Caudate nucleus (tissue), 63 donors: ENCODE measurements at places on chromosomes 5 and 9.

GRCh38 chr5:42579320-42579719 lies 156.1 kb downstream of the GHR start:
- no peak for DNase-seq

- DNase-seq = no peak
Observed at GRCh38 chr9:237858-238345, 23.2 kb downstream of the DOCK8 start.

- no peak for DNase-seq
Observed at GRCh38 chr9:114396558-114397218, 8.9 kb upstream of the AKNA start.

DNA sequence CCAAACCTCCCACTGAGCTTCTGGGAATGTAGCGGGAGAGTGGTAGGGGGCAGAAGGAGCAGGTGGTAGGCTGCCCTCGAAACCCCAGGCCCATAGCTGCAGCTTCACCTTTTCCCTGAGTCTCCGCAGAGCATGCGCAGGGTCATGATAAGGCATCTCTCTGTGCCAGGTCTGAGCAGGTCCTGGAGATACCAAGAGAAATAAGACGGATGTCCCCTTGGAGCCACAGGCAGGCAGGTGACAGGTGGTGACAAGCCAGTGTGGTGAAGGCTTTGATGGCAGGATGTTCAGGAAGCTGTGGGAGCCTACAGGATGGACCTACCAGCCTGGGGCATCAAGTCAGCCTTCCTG lies 68.1 kb downstream of the HMCN2 start:
- DNase-seq = no peak

GRCh38 chr9:105425816-105426433 lies 21.9 kb upstream of the FSD1L start:
- no peak for DNase-seq

GRCh38 chr9:92685022-92685421 lies 15.1 kb upstream of the IPPK start:
- DNase-seq = no peak

DNA sequence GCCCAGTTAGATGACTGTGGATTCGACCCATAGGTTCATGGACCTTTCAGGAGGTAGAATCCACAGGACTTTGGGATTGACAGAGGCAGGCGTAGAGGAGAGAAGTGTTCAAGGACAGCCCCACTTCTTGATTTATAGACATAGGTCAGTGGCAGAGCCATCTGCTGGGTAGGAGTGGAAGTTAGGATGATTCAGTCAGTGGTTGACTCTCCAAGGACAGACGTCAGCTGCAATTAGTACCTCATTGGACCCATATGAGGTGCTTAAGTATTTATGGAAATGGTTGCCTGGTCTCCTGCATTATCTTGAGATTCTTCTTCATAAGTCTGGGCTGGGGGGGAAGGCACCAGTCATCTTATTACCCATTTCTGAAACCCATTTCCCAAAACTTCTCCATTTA lies 70.9 kb downstream of the SH3RF2 start:
- no peak for DNase-seq

- DNase-seq = no peak
Observed at GRCh38 chr9:70534061-70534460, 119.6 kb upstream of the KLF9 start.

GRCh38 chr5:34913072-34913471 lies 2.2 kb downstream of the RAD1 start:
- DNase-seq = no peak

GRCh38 chr5:175103746-175104145 lies 340.2 kb downstream of the DRD1 start:
- DNase-seq = no peak

DNA sequence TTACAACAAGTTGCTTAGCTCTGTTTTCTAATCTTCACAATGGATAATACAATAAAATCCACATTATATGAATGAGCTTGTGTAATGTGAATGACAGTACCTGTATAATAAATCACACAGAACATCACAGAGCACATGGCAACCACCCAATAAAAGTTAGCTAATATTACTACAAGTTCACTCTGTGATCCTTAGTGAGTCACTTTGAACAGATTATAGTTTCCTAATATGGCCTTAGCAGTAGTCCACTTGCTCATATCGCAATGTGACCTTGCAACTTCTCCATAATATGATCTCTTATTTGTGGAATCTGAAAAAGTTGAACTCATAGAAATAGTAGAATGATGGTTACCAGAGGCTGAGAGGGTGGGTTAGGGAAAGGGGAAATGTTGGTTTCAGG lies 361.3 kb downstream of the PTPRD start:
- DNase-seq = no peak

DNA sequence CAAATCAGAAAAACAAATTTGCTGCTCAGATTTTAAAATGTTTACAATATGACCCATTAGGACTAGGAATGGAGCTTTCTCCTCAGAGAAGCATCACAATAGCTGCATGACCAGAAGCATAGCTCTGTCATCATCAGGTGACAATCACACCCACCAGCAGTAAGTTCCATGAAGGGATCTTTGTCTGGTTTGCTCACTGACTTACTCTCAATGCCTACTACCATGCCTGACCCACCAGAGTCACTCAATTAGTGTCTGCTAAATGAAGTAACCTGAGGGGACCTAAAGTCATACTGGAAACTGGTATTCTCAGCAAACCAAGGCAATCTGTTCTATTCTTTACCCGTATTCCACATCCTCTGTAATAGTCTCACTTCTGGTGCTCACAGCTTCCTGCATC lies 7.7 kb downstream of the ERMP1 start:
- peak; percentile 11 for DNase-seq

DNA sequence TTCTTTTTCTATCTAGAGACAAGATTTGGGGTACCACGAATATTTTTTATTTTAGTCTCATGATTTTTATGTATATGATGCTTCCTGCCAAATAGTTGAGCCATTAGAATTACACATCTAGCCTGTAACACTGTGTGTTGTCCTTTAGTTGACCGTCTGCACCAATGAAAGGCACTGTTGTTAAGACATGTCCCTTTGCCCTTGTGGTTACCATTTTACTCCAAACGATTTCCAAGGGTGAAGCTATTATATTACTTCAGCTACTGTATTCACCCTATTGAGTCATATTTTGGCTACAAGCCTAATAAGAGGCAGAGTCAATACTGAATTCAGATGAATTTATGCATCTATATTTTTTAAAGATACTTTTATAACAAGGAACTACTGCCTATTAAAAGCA lies 207.6 kb downstream of the CETN3 start:
- DNase-seq = no peak

DNA sequence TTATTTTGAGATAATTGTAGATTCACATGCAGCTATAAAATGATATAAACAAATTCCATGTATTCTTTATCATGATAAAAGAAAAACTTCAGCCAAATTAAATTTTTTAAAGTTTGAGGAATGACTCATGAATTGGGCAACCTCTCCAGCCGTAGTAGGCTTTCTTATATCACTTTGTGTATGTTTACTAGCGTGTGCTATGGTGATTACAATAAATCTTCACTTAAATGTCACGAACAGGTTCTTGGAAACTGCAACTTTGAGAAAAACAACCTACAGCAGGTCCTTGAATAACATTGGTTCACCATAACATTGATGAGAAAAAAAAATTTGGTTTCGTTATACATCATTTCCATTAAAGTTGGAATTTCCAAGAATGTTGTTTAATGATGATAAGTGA lies 730.9 kb upstream of the TYRP1 start:
- DNase-seq = no peak

DNA sequence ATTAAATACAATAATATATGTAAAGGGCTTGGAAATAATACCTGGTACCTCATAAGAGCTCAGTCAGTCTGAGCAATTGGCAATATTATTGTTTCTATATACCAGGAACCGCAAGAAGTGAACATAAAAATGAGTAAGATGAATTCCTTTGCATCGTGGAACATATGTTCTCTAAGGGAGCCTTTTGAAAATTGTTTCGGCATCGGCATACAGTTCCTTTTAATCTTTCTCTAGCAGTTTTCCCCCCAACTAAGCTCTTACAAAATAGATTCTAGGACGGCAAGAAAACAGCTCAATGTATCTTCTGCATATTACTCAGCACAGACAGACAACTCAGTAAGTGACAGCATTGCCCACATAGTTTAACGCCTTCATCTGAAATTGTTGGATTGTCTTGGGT lies 426.6 kb upstream of the WWC1 start:
- no peak for DNase-seq

GRCh38 chr5:38707352-38708210 lies 138.2 kb upstream of the OSMR start:
- DNase-seq = no peak

GRCh38 chr5:142874540-142874939 lies 104.4 kb downstream of the ARHGAP26 start:
- DNase-seq = no peak

GRCh38 chr5:171989276-171989675 lies 17.2 kb downstream of the FBXW11 start:
- no peak for DNase-seq

GRCh38 chr5:120655828-120656435 lies 191.8 kb downstream of the PRR16 start:
- DNase-seq = no peak

DNA sequence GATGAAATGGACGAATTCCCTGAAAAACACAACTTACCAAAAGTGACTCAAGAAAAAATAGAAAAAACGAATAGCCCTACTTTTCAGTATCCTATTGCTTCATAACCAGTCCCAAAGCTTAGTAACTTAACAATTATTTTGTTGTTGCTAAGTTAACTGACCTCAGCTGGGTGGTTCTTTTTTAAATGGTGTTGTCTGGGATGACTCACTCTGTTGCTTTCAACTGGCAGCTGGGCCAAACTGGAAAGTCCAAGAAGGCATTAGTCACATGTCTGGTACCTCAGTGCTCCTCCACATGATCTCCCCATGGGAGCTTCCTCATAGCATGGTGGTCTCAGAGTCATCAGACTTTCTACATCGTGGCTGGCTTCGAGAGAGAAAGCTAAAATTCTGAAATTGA lies 47.8 kb upstream of the ADAMTS2 start:
- no peak for DNase-seq

DNA sequence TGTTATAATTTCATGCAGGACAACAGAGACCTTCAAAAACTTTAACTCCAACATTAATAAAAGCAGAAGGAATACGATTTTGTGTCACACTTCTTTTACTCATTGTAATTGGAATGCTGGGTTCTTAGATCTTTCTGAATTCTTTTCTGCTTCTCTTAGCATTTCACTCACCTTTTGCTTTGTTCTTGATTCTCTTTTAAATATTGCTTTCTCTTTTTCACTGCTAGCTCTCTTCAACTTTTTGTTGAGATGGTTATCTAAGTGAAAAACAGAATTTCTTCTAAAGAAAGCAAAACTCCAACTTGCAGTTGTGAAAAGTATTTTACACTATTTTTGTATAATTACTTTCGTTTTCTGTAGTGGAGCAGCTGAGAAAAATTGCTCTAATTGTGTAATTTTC lies 212.6 kb upstream of the KIF2A start:
- DNase-seq = no peak

- no peak for DNase-seq
Observed at GRCh38 chr9:99948896-99949295, 42.4 kb downstream of the STX17 start.

DNA sequence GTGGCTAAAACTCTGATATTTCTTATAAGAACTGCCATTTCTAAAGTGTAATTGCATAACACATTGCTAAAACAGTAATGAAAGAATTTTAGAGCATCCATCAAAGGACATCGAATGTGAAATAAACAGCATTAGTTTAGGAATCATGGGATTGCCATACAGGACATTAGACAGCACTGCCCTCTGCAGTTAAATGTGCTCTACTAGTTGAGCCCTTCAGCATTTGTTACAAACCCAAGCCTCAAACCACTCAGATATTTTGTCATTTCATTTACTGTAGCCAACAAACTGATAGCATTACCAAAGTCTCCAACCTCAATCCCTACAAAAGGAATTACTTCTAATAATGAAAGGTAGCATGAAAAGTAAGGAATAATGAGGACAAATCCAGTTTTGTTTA lies 116.8 kb upstream of the COX7C start:
- DNase-seq = no peak

DNA sequence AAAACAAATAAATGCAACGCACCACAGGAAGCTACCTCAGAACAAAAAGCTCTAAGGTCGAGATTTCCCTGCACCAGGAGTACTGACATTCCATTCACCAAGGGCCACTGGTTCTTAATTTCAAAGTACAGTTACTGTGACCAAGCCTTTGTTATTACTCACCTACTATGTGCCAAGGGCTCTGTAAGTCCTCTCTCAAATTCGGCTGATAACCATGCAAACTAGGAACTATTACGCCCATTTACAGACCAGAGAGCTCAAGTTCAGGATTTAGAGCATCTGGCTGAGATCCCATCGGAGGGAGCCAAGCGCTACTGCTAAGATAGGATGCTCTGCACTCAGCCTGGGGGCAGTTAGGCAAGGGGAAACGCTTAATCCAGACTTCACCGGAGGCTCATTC lies 5.6 kb downstream of the MYO10 start:
- no peak for DNase-seq

DNA sequence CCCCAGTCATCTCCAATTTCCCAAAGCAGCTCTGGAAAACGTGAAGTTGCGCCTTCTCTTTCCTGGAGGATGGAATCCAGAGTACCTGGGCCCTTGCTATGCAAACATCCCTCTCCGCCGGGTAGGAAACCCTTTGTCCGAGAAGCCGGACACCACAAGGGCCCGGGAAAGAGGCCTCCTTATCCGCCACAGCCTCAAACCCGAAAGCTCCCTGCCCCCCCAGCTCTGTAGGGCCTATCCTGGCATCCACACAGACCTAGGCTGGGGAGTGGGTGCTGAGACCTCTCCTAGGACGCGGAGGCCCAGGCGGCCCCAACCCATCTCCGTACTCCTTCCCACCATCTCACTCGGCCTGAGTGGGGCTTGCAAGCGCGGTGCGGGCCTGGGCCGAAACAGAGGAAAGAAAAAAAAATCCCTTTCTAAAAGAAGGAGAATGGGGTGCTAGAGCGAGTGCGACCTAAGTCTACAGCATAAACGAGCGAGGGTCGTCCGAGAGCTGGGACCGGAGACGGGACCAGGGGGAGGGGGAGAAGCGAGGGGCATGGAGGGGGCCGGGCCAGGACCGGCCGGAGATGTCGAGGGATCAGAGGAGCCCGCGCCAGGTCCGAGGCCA lies 624 bp downstream of the FBXW11 start:
- DNase-seq = peak; percentile 60

GRCh38 chr5:149995385-149996204 lies 4.9 kb downstream of the TIGD6 start:
- peak; percentile 30 for DNase-seq

GRCh38 chr9:97889941-97890887 lies 32.1 kb downstream of the TRMO start:
- no peak for DNase-seq

- DNase-seq = no peak
Observed at GRCh38 chr5:54753034-54753433, 232.4 kb downstream of the ESM1 start.

- no peak for DNase-seq
Observed at GRCh38 chr5:76240336-76240735, 157.2 kb downstream of the SV2C start.

- no peak for DNase-seq
Observed at GRCh38 chr5:142087920-142088679, 20.5 kb upstream of the NDFIP1 start.

- DNase-seq = no peak
Observed at GRCh38 chr9:36999728-37000333, 34.2 kb downstream of the PAX5 start.
